ENCODE measurements at places on chromosomes 7 and 10. TPM values are rescaled to one million over a fixed set of nuclear protein-coding genes. Genes with fewer than 3 reads are reported as not detected.

GRCh38 chr10:32167450-32167849 is 111.2 kb upstream of the KIF5B start:
- H3K36me3 ChIP-seq, result no peaks in the 10 kb centered on the region
- H3K27ac ChIP-seq, result no peak overlapping the region
- no peak for DNase-seq
- H3K4me1 ChIP-seq, result peaks cover 2% of the 10 kb centered on the region

GRCh38 chr10:102705531-102705930 is 8.7 kb downstream of the ARL3 start:
- H3K27ac ChIP-seq, result peak overlapping the region; percentile 43
- no peak overlapping the region for H3K4me3 ChIP-seq
- peaks cover 6% of the 10 kb centered on the region for H3K4me1 ChIP-seq
- H3K36me3 ChIP-seq, result no peaks in the 10 kb centered on the region
- no peaks in the 10 kb centered on the region for H3K27me3 ChIP-seq
- no peak for DNase-seq

DNA sequence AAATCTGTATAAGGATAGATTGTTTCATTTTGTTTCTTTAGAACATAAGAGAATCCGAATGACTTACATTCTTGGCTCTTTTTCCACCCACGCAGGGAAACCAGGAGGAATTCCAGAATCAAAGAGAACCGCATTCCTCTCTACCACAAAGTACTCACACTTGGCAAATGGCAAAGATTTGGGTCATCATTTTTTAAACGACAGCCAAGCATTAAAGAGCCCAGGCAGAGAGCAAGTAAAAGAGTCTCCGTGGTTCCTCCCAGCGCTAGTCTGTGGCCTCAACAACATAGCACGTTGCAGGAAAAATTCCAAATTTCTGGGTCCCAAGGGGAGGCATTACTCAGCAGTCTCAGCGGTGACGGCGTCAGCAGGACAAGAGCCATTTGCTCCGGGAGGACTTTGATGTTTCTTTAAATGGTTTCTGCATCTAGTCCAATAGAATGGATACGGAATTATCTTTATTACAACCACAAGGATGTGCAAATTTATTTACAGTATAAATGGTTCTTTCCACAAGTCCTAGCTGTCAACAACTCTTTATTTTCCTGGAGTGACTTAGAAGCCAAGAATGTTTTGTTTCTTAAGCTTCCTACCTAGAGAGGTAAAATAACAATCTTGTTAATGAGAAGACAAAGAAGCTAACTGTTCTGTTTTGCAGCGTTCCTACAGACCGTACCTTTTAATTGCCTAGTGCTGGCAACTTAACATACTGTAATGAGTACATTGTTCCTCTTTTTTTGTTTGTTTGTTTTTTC is 232.5 kb downstream of the SKIDA1 start:
- H3K36me3 ChIP-seq, result no peaks in the 10 kb centered on the region
- peaks cover 1% of the 10 kb centered on the region for H3K27me3 ChIP-seq
- peak; percentile 51 for DNase-seq
- peak overlapping the region; percentile 56 for H3K4me3 ChIP-seq

DNA sequence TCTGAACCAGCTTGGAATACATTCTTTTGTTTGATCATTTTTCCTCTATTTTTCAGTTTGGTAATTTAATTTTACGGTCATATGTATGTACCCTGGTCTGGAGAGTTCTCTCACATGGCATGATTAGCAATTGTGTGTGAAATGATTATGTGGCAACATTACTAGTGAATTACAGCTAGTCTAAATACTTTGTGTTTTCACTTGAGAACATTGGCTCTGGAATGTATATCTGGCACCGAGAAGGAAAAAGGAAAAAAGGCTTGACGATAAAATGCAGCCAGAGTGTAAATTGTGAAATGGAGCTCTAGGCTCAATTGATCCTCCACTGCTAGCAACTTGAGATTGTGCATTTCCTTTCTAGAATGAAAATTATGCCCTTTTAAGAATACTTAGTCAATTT is 397.2 kb downstream of the EXOC4 start:
- H3K27me3 ChIP-seq, result no peaks in the 10 kb centered on the region
- H3K4me3 ChIP-seq, result no peak overlapping the region
- H3K27ac ChIP-seq, result no peak overlapping the region
- no peak for DNase-seq
- peaks cover 4% of the 10 kb centered on the region for H3K4me1 ChIP-seq
- H3K36me3 ChIP-seq, result no peaks in the 10 kb centered on the region

DNA sequence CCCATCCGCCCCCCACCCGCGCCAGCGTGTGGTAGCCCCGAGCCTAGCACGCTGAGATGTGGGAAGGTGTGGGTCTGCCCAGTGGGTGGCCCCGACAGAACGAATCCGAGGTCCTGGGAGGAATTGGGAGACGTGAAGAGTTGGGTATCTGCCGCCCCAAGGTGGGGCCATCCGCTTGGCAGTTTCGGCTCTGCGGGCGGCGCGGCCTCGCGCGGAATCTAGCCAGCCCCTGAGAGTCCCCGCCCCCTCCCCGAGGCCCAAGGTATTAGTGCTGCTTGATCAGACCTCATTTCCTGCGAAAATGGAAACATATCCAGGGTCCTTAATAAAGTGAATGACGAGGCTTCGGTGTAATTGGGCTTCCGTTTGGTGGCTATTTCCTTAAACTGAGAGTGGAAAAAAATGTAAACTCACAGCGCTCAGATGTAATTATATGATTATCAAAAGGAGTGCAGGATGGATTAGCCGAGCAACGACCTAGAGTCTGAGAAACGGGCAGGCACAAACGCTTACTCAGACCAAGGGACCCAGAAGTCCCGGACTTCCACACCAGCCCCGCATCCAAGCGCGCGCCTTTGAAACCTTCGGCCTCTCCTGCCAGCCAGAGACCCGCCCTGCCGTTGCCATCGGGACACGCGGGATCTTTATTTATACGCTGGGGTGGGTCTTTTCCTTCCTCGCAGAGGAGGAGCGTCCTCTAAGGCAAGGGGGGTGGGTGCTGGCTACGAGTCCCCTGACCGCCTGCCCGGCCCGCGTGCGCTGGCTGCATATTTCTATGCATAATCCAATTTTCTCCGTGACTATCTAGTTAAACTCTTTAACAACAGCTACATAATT is 12.8 kb downstream of the LBX1 start:
- no peak overlapping the region for H3K27ac ChIP-seq
- H3K4me3 ChIP-seq, result peak overlapping the region; percentile 59
- no peaks in the 10 kb centered on the region for H3K36me3 ChIP-seq
- no peak for DNase-seq
- H3K4me1 ChIP-seq, result peaks cover 10% of the 10 kb centered on the region
- H3K27me3 ChIP-seq, result peaks cover 35% of the 10 kb centered on the region

DNA sequence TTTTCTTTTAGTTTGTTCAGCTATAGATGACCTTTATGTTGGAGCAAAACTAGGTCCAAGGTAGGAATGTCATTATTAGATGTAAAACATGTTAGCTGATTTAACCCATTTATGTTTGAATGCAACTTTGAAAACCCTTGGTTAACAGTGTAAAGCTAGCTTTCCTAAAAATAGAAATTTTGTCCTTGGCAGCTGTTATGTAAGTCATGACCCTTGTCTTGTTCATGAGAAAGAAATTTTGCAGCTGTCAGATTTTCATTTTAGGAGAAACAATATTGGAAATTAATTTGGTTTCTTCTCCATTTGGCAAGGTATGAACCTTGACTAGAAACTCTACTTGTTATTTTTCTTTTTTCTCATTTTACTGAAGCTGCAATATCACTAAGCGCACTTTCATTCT is 23.9 kb upstream of the CCAR1 start:
- H3K4me1 ChIP-seq, result peaks cover 15% of the 10 kb centered on the region
- H3K27ac ChIP-seq, result no peak overlapping the region
- DNase-seq, result no peak
- H3K27me3 ChIP-seq, result peaks cover 2% of the 10 kb centered on the region
- H3K4me3 ChIP-seq, result no peak overlapping the region

GRCh38 chr7:127177156-127177555 is 75.6 kb downstream of the GRM8 start:
- no peaks in the 10 kb centered on the region for H3K4me1 ChIP-seq
- peaks cover 10% of the 10 kb centered on the region for H3K36me3 ChIP-seq
- no peak overlapping the region for H3K4me3 ChIP-seq
- H3K27ac ChIP-seq, result no peak overlapping the region
- peaks cover 2% of the 10 kb centered on the region for H3K27me3 ChIP-seq

- H3K4me1 ChIP-seq, result peaks cover 2% of the 10 kb centered on the region
- no peaks in the 10 kb centered on the region for H3K27me3 ChIP-seq
- DNase-seq, result no peak
- H3K36me3 ChIP-seq, result no peaks in the 10 kb centered on the region
These were observed 223.1 kb upstream of the PPP2R2D start for GRCh38 chr10:131677671-131678070.

GRCh38 chr10:125709553-125710474 is 9.7 kb upstream of the EDRF1 start:
- peaks cover 15% of the 10 kb centered on the region for H3K4me1 ChIP-seq
- H3K27me3 ChIP-seq, result peaks cover 4% of the 10 kb centered on the region
- no peaks in the 10 kb centered on the region for H3K36me3 ChIP-seq
- DNase-seq, result no peak
- no peak overlapping the region for H3K4me3 ChIP-seq

DNA sequence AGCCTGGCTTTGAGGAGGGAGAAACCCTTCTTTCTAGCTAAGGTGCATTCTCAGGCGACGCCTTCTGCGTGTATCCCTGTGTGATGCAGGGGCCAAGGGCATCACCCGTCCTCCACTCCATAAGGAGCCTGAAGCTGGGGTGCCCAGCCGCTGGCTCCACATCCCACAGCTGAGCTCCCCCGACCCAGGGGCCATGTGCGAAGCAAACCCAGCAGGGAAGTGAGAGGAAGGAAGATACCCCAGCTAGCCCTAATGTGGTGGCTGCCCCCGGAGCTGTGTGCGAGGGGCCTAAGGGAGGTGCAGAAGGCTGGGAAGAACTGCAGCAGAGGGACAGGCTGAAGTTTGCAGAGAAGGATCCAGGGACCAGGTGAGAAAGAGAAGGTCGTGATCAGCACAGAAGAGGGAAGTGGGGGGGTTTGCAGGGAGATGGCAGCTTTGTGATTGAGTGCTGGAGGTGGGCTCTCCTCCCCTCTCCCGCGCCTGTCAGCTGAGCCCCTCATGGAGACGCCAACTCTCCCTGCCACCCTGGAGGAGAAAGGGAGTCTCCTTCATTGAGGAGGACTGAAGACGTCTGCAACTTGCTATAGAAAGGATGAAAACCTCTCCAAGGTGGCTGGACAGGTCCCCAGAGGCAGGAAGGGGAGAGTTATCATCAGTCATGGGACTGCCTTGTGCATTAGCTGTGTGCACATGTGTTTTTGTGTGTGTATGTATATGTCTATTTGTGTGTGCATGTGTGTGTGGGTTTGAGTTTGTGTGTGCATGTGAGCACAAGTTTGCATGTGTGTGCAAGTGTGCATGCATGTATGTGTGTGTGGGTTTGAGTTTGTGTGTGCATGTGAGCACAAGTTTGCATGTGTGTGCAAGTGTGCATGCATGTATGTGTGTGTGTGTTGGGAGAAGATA is 3.5 kb upstream of the CALML5 start:
- peaks cover 4% of the 10 kb centered on the region for H3K4me1 ChIP-seq
- no peak overlapping the region for H3K4me3 ChIP-seq
- no peaks in the 10 kb centered on the region for H3K36me3 ChIP-seq
- H3K27ac ChIP-seq, result no peak overlapping the region
- no peak for DNase-seq

GRCh38 chr10:18254086-18254485 is 113.9 kb downstream of the CACNB2 start:
- no peak overlapping the region for H3K27ac ChIP-seq
- no peak for DNase-seq
- no peak overlapping the region for H3K4me3 ChIP-seq
- no peaks in the 10 kb centered on the region for H3K36me3 ChIP-seq

DNA sequence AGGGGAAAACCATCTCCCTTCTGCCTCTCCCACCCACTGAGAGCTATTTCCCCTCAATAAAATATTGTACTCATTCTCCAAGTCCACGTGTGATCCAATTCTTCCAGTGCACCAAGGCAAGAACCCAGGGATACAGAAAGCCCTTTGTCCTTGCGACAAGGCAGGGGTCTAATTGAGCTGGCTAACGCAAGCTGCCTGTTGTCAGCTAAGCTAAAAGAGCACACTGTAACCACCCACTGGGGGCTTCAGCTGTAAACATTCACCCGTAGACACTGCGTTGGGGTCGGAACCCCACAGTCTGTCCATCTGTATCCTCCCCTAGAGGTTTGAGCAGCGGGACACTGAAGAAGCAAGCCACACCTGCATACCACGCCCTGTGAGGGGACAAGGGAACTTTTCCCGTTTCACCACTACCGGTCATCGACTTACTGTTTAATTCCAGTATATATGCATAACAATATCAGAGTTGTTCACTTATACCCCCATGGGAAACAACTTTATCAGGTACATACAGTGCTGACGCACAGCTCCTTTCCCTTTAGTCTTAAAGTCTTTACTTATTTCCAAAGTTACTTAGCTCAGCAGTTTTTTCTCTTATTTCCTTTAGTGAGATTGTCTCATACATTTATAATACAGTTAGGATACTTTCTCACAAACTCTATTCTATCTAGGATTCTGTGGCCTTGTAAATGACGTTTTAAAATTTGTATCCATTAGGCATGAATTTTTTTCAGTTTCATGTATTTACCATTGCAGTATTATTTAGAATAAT is 721.6 kb downstream of the ANKRD7 start:
- H3K27me3 ChIP-seq, result peaks cover 1% of the 10 kb centered on the region
- H3K27ac ChIP-seq, result no peak overlapping the region
- no peak overlapping the region for H3K4me3 ChIP-seq
- no peaks in the 10 kb centered on the region for H3K36me3 ChIP-seq
- H3K4me1 ChIP-seq, result peaks cover 5% of the 10 kb centered on the region

DNA sequence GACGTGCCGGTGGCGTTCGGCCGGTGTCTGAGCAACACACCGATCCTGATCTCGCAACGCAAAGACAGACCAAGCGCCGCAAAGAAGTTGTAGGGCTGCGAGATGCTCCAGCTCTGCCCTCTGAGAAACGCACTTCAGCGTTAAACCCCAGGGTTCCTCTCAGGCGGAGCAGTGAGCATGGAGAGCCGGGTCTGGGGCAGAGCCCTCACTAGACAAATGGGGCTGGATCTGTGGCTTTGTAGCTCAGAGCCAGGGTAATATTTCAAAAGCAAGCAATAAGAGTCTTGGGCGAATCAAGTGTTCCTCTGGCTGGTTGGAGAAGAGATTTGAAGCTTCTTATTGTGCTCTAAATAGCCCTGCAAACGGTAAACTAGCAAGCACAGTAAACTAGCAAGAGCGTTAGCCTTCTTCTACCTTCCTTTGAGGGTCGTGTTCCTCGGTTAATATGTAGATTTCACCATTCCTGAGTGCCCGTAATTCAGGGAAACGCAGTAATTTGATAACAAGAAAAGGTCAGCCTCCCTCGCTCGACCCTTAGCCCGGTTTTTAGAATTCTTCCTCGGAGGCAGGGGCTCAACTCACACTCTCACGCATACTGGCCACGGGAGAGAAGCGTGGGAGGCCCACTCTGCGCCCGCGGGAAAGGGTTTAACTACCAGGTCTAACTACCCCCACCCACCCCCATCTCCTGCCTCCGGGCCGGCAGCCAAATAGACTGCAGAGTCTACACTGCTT is 6.7 kb downstream of the SKAP2 start:
- peak; percentile 23 for DNase-seq
- H3K27me3 ChIP-seq, result peaks cover 11% of the 10 kb centered on the region
- H3K27ac ChIP-seq, result no peak overlapping the region
- H3K4me3 ChIP-seq, result peak overlapping the region; percentile 30

- H3K27ac ChIP-seq, result no peak overlapping the region
- peaks cover 1% of the 10 kb centered on the region for H3K4me1 ChIP-seq
- no peak overlapping the region for H3K4me3 ChIP-seq
These were observed 255.4 kb downstream of the WDR11 start for GRCh38 chr10:121106611-121107010.

GRCh38 chr7:21690705-21691104 is 147.9 kb downstream of the DNAH11 start:
- no peak for DNase-seq
- H3K4me1 ChIP-seq, result peaks cover 24% of the 10 kb centered on the region
- no peaks in the 10 kb centered on the region for H3K27me3 ChIP-seq
- H3K27ac ChIP-seq, result peak overlapping the region; percentile 62

Gene AKR1C3
- total RNA-seq, result 0.49 TPM

Gene MCM10
- total RNA-seq, result 5.0 TPM

Gene MDH2
- total RNA-seq, result 126 TPM

Gene EFCAB10
- total RNA-seq, result not detected

Gene ASZ1
- total RNA-seq, result not detected

Gene NOS3
- 0.86 TPM for total RNA-seq

All from glutamatergic neuron (in vitro differentiated cells).